ENCODE measurements at places on chromosomes 3 and 15.
A peak's percentile ranks its signal among the peaks of the same experiment; 100 is the strongest.

DNA sequence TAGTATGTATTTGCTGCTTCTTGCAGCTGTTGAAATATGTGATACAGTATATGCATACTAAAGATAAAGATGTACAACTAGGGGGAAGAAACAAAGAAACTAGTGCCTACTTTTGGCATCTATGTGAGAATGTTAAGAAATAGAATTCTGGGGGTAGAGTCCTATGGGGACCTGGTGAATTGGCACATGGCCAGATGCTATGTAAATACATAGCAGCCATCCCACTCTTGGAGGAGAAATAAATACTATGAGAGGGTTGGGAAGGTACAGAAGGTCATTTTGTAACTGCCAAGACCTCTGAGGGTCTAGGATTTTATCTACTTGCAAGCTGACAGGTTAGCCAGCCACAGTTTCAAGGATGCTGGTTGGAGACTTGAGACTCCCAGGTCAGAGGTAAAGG is 298.3 kb upstream of the TBL1XR1 start:
- DNase-seq = no peak

GRCh38 chr3:48662753-48663488 is at the start of gene CELSR3:
Gene CELSR3, minus strand, starts transcription at chr3:48662886. Its CDS starts 252 bp downstream, at chr3:48662634.
- DNase-seq = peak; percentile 46

- DNase-seq = no peak
These were observed 43.8 kb downstream of the NEK10 start for GRCh38 chr3:27325419-27325818.

DNA sequence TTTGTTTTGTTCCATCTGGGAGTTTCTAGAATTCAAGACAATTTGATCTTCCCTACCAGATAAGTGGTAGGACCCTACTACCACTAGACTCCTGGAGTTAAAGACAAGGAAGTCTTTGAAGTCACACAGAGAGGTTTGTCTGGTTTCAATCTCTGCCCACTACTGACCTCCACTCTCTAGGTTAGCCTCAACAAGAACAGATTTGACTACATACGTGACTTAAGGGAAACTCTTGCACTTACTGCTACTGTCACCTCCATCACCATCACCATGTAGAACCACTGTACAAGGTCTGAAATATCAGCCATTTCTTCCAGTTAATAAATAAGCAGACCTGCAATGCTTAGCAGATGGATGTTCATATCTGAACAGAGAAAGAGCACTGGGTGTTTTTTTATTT is 148.3 kb upstream of the ARHGEF26 start:
- DNase-seq = no peak

DNA sequence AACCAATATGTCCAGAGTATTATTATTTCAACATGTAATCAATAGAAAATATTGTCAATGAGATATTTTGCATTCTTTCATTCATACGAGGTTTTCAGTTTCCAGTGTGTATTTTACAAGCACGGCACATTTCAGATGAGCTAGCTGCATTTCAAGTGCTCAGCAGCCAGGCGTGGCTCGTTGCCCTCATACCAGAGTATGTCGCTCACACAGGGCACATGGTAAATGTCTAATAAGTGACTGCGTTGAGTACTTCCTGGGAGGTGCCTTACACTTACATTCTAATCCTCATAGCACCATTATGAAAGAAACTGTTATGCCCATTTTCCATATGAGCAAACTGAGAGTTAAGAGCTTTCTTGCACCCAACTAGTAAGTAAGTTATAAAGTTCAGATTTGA is 47.4 kb downstream of the TMEM266 start:
- no peak for DNase-seq

GRCh38 chr3:194687638-194688199 is 2.0 kb downstream of the FAM43A start:
- DNase-seq = no peak

GRCh38 chr3:69212411-69213160 is 90.2 kb upstream of the LMOD3 start:
- no peak for DNase-seq

DNA sequence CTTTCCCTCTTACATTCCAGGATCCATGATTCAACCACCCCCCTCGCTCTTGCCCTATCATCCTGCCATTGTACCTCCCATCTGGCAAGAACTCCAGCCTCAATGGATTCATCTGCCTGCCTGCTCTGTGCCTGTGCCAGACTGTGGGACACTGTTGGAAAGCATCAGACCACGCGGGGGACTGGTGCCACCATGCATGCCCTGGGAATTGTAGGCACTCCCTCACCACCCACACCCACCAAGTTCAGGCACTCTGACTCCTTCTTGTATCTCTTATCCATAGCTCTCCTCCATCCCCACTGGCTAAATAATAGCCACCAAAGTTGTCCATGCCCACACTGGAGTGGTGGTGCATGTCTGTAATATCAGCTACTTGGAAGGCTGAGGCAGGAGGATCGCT is 143.8 kb downstream of the TPRA1 start:
- no peak for DNase-seq

DNA sequence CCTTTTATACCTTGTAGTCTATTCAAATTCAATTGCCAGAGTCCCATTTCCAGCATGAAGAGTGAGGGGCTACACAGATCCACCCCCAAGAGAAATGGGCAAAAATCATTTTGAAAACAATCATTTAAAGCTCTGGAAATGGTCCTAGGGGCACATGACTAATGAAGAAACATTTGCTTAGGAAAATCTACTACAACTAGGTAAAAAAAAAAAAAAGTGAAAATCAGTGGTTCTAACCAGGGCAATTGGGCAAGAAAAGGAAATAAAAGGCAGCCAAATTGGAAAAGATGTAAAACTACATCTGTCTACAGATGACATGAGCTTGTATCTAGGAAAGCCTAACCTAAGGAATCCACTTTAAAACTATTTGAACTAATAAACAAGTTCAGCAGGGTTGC is 9.4 kb downstream of the IMPG2 start:
- no peak for DNase-seq

GRCh38 chr3:101646726-101647125 is 30.2 kb downstream of the ZBTB11 start:
- DNase-seq = no peak

- DNase-seq = peak; percentile 5
These were observed 30.4 kb upstream of the ZNF639 start for GRCh38 chr3:179292450-179292849.

GRCh38 chr3:188264226-188265207 is 110.6 kb downstream of the LPP start:
- DNase-seq = no peak

Measured in K562 (cell line).